ENCODE measurements at places on chromosomes 7 and 10.

DNA sequence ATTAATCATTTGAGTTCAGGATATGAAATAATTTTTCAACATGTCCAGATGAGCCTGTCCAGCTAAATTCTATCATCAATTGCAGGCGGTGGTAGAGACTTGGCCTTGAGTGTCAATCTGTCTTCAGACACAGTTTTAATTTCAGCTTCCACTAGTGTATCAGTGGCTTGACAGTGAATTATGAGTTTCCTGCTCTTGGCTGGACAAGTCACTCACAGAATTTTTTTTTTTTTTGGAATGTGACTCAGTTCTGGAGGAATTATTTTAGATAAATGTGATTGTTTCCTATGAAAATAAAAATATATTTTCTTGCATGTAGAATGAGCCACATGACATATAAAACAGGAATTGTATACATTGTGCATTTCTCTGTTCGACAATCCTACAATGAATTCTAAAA is 319.9 kb upstream of the AKR1E2 start:
- no peak for DNase-seq

DNA sequence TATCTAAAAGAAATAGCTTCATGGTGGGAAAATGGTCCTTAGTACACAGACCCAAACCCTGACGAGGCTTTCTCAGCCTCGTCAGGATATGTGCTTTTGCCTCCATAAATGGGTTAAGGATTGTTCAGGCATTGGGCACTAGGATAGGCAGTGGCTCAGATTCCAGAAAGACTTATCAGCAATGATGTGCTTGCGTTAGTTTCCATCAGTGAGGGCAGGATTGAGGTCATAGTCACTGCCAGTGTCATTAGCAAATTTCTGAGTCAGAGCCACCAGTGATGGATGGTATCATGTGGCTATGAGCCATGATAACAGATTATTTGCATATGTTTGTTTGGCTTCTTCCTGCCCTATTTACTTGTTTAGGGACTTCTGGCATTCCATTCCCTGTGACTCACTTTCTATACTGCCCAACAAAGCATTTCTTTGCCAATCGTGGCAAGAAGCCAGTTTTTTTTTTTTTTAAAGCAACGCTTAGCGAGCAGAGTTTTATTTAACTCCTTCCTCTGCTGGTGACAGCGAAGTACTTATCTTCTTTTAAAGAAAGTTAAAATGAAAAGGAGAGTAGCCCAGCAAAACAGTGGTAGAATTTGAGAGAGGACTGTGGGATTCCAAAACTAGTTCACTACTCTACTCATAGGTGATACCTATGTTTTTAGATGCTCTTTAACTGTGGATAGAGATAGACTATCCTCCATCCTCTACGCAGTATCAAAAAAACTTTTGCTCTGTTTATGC is 44.4 kb downstream of the MYPN start:
- no peak for DNase-seq

DNA sequence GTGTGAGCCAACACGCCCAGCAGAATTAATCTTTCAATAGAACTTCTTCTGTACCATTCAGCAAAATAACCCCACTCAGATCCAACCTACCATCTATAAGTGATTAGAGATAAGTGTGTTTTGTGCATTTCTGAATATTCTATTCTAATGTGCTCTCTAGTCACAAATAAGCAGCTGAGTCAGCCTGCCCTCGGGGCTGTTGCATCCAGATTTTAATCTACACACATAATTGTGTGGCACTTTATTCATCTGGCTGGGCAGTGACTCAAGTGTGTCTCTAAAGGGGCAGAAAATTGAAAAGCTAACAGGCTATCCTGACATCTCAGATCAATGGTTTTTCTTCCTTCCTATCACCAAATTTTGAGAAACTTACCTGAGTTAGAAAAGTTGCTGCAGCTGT is 60.3 kb downstream of the PRR15 start:
- no peak for DNase-seq

- no peak for DNase-seq
Observed at GRCh38 chr10:71844695-71845094, 6.4 kb downstream of the PSAP start.

GRCh38 chr7:101315336-101315735 is 6.3 kb downstream of the IFT22 start:
- DNase-seq = no peak

- DNase-seq = no peak
Observed at GRCh38 chr7:47343061-47343455, 238.9 kb downstream of the TNS3 start.

DNA sequence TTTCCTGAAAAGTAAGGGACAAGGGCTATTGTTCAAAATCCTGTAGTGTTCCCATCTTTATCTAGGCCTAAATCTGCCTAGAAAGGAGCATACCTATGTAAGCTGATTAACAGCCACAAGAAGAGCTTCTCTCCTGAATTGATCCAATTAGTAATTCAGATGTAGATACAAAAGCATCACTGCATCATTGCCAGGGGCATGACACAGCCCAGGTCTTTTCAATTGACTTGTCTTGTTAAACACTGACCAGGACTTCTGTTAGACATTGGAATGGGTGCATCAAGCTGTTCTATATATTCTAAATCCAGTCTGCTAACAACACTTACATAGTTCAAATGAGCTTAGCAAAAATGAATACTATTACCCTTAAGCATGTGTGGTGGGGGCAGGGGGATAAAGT is 589.2 kb downstream of the INHBA start:
- no peak for DNase-seq

- no peak for DNase-seq
Observed at GRCh38 chr10:70284542-70285475, 1.0 kb upstream of the NPFFR1 start.

- no peak for DNase-seq
Observed at GRCh38 chr7:148153616-148154284, 436.8 kb upstream of the C7orf33 start.

DNA sequence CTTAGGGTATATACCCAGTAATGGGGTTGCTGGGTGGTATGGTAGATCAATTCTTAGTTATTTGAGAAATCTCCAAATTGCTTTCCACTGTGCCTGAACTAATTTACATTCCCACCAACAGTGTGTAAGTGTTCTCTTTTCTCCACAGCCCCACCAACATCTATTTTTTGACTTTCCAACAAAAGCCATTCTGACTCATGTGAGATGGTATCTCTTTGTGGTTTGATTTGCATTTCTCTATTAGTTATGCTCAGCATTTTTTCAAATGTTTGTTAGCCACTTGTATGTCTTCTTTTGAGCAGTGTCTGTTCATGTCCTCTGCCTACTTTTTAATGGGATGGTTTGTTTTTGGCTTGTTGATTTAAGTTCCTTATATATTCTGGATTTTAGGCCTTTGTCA is 66.4 kb downstream of the MGAM2 start:
- no peak for DNase-seq

GRCh38 chr7:71364551-71364950 is 232.6 kb downstream of the GALNT17 start:
- no peak for DNase-seq

DNA sequence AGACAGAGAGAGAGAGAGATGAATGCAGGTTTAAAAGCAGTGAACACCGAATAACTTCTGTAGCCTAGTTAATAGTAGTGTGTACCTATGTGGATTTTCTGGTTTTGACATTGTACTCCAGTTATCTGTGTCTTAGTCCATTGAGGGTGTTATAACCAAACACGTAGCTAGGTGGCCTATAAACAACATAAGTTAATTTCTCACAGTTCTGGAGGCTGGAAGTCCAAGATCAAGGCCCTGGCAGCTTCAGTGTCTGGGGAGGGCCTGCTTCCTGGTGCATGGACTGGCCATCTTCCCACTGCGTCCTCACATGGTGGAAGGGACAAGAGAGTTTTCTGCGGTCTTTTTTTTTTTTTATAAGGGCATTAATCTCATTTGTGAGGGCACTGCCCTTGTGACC is 23.5 kb downstream of the AOC1 start:
- no peak for DNase-seq

DNA sequence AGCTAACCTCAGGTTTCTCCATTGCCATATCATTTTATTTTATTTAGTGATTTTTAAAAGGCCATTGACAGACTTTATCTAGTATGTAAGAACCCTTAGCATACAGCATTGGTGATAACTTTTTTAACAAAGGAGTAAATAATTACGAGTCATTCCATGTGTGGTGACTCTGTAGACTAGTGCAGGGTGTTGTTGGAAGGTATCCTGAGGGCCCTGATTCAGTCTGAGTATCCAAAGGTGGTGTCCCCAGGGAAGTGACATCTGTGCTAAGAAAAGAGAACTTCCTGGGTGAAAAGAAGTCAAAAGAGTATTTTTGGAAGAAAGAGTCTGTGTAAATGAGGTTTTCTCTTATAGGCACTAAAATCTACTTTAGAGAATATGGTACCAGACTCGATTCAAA is 308.4 kb downstream of the C7orf25 start:
- DNase-seq = no peak

DNA sequence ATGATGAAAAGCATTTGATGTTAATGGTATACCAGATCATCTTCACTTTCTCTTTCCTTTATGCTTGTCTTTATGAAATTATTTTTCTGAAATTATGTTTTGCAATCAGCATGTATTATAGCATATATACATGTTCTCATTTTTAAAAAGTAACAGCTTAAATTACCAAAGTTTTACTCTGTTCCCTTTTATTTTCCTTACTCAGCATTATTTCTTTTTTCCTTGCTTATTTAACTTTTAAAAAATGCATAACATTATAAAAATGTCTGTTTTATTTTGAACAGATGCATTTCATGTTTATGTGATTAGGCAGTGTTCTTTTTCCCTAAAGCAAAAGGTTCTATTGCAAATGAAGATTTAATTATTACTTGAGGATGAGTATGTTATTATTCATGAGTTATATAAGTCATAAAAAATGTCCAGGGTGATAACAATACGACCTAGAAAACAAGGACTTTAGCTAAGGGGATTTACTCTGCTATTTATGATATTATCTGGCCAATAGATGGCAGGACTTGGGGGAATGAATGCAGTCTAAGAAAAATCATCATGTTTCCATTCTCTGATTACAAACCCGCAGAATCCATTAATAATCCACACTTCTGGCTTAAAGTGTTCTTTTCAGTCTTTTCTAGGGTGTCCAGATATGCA is 38.5 kb downstream of the CABCOCO1 start:
- no peak for DNase-seq

DNA sequence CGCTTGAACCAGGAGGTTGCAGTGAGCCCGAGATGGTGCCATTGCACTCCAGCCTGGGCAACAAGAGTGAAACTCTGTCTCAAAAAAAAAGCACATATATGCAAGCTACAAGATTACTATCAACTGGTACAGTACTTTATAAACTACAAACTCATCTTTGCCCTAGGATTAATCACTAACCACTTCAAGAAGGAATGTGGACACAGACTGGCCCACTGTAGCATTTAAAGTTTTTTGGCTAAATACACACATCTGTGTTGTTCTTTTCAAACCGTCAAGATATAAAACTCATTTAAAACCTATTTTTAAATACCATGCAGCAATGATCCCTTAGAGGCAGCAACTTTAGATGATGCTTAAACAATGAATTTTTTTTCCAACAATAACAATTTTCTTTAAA is 205.4 kb downstream of the IMMP2L start:
- DNase-seq = no peak

DNA sequence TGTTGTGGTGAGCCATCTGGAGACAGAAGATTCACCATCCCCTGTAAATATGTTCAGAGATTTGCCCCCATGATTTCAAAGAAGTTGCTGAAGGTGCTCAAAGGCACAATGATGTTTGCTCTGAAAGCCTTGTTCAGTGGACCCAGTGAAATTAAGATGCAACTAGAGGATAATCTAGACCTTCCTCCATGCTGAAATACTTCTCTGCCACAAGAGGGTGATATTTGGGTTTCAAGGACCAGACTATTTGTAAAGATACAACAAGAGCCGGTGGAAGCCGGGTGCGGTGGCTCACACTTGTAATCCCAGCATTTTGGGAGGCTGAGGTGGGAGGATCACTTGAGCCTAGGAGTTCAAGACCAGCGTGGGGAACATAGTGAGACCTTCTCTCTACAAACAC is 13.5 kb upstream of the MSRB2 start:
- DNase-seq = no peak

DNA sequence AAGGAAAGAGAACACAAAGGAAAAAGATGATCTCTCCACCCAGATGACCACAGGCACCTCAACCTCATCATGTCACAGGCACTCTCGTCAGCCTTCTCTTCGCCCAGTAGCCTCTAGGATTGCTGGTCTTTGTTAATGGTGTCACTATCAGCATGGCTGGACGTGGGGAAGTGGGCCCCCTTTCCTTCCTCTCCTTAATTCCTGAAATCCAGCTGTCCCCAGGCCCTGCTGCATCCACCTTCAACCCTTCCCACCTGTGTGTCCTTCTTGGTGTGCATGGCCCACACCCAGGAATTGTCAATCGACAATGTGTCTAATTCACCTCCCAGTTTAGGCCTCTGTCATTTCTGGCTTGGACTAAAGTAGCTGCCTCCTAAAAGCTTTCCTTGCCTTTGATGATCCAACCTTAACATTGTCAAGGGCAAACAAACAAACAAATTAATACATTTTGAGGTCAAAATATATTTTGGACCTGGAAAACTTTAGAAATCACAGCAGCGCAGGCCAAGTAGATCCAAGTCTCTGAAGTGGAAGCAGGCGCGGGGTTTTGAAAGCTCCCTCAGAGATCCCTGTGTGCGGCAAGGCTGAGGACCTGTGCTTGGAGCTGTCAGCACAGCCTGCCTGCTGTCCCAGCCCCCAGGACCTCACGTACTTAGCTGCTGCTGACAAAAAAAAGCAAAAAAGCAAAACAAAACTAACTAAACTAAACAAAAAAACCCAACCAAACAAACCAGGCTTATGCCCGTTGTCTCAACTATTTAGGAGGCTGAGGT is 193.3 kb upstream of the LYZL2 start:
- DNase-seq = no peak

DNA sequence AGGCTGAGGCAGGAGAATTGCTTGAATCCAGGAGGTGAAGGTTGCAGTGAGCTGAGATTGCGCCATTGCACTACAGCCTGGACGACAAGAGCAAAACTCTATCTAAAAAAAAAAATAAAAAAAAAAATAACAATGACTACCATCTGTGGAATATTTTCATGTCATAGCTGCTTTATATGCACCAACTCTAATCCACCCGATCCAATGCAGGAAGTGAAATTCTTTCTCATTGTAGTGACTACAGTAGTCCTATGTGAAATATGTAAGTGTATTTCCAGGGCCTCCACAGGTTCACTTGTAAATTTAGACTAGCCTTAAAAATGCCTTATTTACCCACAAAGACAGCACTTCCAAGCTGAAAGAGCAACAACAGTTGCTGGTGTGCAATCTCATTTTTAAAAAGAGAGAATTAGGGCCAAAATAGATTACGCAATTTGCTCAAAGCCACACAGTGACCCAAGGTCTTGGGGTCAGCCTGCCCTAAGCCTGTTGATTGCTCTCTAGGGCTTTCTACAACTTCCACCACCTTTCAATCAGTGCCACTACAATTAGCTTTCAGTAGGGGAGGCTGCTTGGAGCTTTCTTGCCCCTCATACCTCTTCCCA is 25.8 kb upstream of the EGFR start:
- no peak for DNase-seq

GRCh38 chr7:70047384-70047783 is 449.1 kb downstream of the AUTS2 start:
- no peak for DNase-seq

Measured in stimulated activated naive B cell treated with anti-CD40 and anti-IgM and Interleukin-4, amounts not matched to agents 10 μg/mL and 1 μg/mL and 100 μg/mL, for 72 hours (primary cell).